Upper lobe of right lung (tissue), 1 donor: ENCODE measurements at places on chromosomes 3 and 15. TPM values are rescaled to one million over a fixed set of nuclear protein-coding genes. Genes with fewer than 3 reads are reported as not detected.

ROPN1 gene
- not detected for total RNA-seq

DNA sequence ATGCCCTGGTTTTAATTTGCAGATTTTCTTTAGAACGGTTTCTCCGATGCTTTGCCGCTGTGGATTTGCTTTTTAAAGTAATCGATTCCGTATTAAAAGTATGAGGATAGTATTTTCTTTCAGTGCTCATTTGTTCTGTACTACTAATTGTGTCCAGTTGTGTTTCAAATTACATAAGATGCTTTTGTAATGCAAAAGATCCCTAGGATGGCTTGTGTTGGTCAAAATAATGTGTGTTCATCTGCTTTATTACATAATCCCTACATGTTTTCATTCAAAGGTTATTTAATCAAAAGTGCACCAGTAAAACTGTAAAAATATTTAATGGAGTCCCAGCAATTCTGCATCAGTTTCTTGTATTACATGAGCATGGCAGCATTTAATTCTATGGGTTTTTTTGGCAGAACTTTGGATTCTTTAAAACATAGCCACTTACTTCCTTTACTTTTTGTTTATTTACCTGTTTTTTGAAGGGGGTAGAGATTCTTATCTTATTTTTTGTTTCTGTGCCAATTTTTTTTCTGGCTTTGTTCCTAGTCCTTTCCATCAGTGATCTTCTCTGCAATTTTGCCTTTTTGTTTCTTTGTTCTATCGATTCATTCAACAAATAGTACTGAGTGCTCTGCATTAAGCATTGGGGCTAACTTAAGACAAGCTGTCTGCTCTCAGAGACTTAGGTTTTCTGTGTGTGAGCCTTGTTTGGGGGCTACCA, 352.8 kb downstream of the LRTM1 start:
- no peak for DNase-seq

- DNase-seq: no peak
Measured at GRCh38 chr3:55816794-55817576, 329.9 kb upstream of the WNT5A start.

DNA sequence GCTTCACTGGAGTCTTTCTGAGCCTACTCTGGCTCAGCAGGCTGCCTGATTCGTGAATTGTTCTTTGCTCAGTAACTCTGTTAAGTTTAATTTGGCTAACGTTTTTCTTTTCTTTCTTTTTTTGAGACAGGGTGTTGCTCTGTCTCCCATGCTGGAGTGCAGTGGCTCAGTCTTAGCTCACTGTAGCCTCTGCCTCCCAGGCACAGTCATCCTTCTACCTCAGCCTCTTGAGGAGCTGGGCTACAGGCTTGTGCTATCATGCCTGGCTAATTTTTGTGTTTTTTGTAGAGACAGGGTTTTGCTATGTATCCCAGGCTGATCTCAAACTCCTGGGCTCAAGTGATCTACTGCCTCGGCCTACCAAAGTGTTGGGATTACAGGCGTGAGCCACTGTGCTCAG, 165.0 kb downstream of the PEX5L start:
- no peak for DNase-seq

- no peak for DNase-seq
Measured at GRCh38 chr3:56833022-56833421, 31.3 kb upstream of the ARHGEF3 start.

DNA sequence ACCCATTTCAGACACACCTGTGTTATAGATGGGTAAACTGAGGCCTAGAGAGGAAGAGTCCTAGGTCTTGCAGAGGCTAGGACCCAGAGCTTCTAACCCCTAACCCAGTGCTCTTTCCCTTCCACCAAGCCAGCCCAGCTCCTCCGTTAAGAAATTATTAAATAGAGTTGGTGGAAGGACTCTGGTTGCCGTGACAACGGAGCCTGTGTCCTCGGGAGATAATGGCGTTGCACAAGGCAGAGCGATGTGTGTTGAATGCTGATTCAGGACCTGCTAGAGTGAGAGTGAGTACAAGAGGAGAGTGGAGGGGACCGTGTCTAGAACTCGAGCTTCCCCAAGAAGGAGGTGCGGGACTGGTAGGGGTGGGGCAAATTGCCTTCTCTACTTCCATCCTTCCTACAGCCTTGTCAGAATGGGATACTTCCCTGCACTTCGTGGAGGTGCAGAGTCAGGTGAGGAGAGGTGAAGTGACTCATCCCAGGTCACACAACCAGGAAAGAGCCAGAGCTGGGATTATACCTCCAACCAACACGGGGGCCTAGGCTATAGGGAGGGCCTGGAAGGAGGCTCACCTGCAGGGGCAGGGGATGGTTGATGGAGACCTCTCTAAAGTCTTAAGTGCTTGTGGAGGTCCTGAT, 8.6 kb downstream of the SLC6A1 start:
- no peak for DNase-seq

ARL6IP5 gene
- total RNA-seq: 132 TPM

DNA sequence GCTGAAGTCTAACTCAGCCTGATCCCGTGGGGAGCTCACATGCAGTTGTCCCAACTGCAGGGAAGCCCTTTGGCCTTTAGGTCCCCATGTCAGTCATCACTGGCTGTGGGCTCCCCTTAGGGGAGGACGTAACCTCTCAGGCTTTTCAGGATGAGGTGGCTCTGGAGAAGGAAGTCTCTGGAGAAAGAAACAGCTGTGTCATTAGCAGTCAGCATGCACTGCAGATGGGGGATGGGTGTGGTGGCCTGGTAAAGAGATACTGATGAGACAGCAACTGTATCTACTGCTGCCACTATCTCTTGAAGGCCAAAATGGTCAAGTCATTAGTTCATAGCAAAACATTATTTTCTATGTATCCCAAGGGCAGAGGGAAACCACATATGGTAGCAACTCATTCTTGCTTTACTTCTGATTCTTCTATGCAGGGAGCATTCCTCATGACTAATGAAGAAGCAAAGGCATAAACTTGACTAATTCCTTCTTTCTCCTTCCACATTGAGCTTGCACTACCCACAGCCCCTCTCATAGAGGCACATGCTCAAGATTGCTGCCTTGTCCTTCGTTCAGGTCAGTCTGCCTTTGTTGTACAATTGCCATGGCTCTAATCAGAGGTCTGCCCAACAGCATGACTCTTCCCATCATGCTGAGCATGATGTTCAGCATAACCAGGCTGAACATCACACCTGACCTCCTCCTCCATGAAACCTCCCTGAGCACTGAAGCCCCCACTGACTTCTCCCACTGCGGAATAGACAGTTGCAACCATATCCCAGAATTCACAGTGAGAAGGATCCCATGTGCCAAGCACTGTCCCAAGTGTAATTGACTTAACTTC, 47.8 kb upstream of the TMEM158 start:
- no peak for DNase-seq

EHHADH gene
- 12.0 TPM for total RNA-seq

STIMATE gene
- total RNA-seq: 34.7 TPM

- peak; percentile 73 for DNase-seq
Measured at GRCh38 chr15:21261396-21261964, 178.8 kb downstream of the POTEB3 start.

LYZL4 gene
- total RNA-seq: not detected

MLF1 gene
- total RNA-seq: 7.1 TPM

WDR53 gene
- total RNA-seq: 13.8 TPM

CEMIP gene
- 17.3 TPM for total RNA-seq

- no peak for DNase-seq
Measured at GRCh38 chr15:51161491-51162220, 67.0 kb upstream of the TNFAIP8L3 start.

TTC21A gene
- 11.6 TPM for total RNA-seq

GRCh38 chr3:192825657-192826200, 91.9 kb downstream of the MB21D2 start:
- DNase-seq: no peak

DNA sequence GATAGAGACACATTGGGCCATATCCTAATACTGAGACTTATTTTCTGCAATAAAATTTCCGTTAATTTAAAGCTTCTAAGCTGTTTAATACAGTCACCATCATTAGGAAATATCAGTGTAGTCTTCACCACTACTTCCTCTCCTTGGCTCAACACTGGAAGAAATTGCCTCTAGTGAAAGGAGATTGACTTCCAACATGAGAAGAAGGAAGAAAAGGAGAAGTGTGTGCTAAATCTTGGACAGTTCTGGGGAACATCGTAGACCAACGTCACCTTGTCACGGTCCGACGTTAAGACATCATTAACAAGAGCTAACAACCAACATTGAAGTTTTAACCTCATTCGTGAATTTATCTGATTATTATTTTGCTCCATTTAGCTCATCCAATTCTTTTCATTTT, 987.0 kb upstream of the CFAP20DC start:
- no peak for DNase-seq

DNA sequence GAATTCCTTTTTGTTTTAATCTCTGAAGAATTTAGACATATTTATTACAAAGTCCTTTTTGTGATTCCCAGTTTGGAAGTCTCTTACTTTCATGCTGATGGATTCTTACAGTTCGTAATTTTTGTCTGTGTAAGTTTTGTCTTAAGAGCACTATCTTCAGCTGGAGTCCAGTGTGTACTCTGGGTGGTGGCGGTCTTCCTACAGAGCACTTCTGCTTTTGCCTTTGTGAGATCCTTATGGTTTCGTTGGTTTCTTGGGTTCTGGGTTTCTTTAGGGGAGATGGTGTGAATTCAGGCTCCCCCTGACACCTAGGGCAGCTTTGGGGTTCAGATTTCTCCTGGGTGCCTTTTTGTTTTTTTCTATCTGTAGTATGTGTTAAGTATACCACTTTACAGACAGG, 45.3 kb downstream of the PLS1 start:
- DNase-seq: no peak

TM4SF18 gene
- total RNA-seq: 13.4 TPM

SAMMSON gene
- not detected for total RNA-seq

DNA sequence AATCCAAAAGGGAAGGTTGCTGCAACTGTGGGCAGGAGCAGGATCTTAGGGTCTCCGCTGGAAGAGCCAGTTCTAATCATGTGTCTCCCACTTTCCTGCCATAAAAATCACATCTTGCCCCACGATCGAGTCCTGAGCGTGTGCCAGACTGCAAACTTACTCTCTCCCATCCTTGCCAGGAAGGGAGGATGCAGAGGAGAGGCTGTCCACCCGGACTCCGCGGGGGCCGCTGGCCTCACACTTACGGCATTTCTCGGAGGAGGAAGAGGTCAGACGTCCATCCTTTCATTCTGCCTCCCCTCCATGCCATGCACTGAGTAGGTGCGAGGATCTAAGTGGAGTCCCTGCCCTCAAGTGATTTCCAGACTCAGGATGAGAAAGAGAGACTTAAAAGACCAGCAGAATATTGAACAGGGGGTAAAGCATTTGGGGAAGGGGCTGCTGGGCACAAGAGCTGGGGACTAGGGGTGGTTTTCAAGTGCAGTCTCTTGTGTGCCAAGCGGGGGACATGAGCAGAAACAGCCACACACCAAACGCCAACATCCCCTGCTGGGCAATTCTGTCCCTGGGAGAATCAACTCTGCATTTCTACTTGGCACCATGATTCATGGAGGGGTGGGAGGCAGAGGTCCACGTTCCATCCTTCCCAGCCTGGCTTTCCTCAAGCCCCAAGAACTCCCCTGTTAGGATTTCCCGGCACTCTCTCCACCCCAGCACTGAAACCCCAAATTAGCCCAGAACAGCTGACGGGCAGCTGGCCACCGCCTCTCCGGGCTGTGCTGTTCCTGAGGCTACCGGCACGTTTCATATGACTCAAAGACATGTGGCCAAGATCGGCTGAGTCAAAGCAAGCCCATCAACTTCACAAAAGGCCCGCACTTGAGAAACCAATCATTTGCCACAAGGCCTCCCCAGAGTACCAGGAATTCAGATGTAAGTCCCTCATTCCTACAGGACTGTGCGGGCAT, 11.6 kb downstream of the OXTR start:
- DNase-seq: no peak

- no peak for DNase-seq
Measured at GRCh38 chr3:173742491-173742890, 344.9 kb downstream of the NLGN1 start.

DNA sequence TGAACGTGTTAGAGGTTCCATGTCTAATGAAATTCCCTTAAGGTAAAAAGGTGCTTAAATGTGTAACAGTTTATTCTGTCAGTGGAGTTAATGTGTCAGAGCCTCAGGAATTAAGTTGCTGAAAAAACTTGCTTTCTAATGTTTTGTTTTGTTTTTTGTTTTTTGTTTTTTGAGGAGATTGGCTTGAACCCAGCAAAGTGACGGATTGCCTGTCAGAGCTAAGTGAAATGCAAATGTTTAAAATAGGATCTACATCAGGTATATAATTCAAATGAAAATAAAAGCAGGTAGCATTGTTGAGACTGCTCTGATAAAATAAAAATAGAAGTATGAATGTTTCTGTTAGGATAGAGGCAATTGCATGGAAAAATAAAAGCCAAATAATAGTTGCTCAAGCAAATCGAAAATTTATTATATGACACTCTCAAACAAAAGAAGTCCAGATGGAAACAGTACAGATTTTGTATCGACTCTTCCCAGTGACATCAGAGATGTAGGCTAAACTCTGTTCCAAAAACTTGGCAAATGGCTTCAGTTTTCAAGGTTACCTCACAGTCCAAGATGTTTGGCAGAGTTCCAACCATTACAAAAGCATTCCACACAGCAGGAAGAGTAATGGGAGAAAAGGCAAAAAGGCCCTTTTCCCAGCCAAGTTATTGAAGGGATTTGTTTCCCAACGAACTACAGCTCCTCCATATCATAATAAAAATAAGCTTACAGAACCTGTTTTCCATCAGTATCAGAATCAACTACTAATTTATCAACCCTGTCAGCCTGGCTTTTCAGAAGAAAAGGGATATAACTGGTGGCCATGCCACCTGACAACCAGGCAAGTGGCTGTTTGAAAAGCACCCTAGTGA, 291.0 kb downstream of the TBL1XR1 start:
- no peak for DNase-seq

DNA sequence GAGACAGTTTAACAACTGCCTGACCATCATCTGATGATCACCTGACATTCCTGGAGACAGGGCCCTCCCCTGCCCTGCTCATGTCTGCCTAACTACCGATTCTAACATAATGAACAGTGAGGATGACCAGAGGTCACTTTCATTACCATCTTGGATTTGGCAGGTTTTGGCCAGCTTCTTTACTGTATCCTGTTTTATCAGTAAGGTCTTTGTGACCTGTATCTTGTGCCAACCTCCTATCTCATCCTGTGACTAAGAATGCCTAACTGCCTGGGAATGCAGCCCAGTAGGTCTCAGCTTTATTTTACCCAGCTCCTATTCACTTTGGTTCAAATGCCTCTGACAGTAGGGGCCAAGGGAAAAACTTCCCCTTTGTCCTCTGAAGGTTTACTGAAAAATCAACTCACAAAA, 40.2 kb downstream of the METTL6 start:
- no peak for DNase-seq

DNA sequence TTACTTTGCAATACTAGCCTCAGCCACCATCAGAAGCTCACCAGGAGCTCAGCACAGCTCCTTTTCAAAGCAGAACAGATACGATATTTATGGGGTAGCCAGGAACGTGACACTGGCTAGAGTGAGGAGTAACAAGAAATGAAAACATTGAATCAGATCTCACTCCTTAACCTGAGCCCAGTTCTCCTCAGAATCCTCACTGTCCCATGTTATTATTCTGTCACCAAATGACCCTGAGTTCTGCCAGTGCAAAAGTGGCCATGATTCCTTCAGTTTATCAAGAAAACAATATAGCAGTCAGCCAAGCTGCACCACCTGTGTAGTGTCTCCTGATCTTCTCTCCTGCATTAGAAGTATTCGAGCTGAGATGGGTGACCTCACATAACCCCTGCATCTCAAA, 956.7 kb downstream of the TUSC7 start:
- DNase-seq: no peak

GRCh38 chr3:159499031-159499793, 489.4 kb upstream of the IL12A start:
- DNase-seq: no peak

- no peak for DNase-seq
Measured at GRCh38 chr3:27900316-27900715, 178.2 kb upstream of the EOMES start.

GRCh38 chr3:153138276-153139210, 23.5 kb upstream of the RAP2B start:
- DNase-seq: peak; percentile 84
